Activated T-cell treated with anti-CD3 and anti-CD28 coated beads, Interleukin-2, amount 50 U/mL, for 72 hours (primary cell): ENCODE measurements at places on chromosomes 12 and 14.

- no peak for DNase-seq
These were observed 31.3 kb upstream of the NR1H4 start for GRCh38 chr12:100442403-100442802.

GRCh38 chr12:108645686-108646599, 12.2 kb upstream of the SELPLG start:
- DNase-seq: no peak

- DNase-seq: no peak
These were observed 155.0 kb upstream of the C14orf180 start for GRCh38 chr14:104424406-104425072.

- no peak for DNase-seq
These were observed 361.9 kb upstream of the TMTC1 start for GRCh38 chr12:30145684-30146032.

DNA sequence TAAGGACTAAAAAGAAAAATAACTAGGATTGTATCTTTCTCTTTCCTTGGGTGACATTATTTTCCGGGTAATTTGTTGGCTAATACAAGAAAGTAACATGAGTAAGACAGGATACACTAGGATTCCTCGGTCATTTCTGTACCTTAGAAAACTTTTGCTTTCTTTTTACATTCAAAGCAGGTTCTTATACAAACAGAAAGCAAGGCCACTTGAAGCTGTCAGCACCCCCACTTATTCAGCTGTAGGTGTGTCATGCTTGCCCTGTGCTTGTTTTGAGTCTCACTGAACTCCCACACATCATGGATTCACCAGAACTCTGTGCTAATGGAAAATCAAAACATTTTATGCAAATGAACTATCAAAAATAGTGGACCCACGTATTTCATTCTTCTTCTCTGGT, 266.8 kb upstream of the CLEC14A start:
- DNase-seq: no peak

- DNase-seq: no peak
These were observed 50.9 kb upstream of the BCL2L14 start for GRCh38 chr12:12019881-12020280.

DNA sequence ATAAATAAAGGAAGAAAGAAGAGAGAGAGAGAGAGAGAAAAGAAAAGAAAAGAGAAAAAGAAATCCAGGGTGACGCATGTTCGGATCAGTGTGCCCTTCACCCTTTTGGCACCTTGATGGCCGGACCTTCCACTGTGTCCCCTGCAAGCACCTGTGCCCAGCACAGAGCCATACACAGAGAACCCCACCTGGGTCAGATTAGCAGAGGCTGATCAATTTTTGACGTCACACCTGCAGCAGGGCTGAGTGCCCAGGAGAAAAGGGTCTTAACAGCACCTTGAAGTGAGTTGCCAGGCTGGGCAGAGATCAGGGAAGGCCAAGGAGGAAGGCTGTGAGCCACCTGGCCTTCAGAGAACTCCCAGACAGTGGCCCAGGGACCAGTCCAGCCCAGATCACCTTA, 114.4 kb downstream of the CALM1 start:
- DNase-seq: no peak

- DNase-seq: no peak
These were observed 357.7 kb downstream of the ETNK1 start for GRCh38 chr12:22982635-22983034.

DNA sequence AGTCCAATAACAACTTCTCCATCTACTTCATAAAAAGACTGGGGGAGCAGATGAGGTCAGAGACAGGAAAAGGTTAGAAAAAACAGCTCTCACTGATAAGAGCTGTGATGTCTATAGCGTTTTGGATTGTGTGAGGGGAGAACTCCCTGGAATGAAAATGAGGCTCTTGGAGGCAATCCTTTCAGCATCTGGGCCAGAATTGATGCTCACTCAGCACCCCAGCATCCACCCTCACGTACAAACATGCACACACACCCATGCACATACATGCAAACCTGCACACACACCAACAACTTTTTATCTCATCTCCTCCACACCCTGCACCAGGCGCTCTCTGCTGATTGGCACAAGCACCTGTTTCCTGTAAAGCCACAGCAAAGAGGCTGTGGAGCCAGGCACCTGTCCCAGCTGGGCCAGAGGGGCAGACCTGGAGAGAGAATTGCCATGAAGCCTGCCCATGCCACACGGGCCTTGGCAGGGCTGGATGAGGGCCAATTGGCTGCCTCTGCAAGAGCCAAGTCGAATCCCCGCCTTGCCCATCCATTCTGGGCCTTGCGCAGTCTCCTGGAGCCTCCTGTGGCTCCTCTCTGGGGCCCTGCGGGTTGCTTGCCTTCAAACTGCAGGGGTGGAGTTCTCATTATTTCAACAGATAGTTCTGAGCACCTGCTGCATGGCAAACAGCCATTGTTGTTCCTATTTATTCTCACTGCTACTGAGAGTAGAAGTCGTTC, 53.1 kb downstream of the SYNE3 start:
- no peak for DNase-seq

DNA sequence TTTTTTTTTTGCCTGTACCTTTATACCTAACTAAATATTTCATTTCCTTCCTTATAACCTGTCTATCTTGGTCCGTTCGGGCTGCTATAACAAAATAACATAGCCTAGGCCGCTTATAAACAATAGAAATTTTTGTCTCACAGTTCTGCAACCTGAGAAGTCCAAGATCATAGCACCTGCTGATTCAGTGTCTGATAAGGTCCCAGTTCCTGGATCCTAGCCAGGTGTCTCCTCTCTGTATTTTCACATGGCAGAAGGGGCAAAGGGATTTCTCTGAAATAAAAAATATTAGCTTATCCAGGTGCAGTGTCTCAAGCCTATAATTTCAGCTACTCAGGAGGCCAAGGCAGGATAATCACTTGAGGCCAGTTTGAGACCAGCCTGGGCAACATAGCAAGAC, 1046.6 kb upstream of the USP15 start:
- no peak for DNase-seq
